GM12878 (cell line): ENCODE measurements at places on chromosomes 5 and 9. TPM values are rescaled to one million over a fixed set of nuclear protein-coding genes. Genes with fewer than 3 reads are reported as not detected.

Gene CDH10
- total RNA-seq = not detected in 2 replicates

GRCh38 chr5:26003966-26004365 is 1034.4 kb downstream of the CDH9 start:
- no peak for DNase-seq

DNA sequence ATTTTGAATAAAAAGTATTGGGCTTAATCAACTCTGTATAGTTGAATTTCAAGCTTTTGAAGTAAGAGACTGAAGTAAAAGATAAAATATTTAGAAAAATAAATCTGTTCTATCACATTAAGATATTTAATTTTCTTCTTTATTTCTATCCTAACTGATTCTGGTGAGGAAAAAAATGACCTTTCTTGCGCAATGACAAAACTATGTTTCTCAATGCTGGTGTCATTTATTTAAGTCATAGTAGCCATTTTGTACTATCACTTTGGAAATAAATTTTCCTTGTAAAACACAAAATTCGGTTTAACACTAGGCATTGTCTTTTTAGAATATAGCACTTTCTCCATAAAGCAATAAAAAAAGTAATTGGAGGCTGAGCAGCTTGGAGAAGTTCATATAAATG is 728.0 kb downstream of the CDH9 start:
- no peak for DNase-seq

GRCh38 chr5:64462391-64462790 is 43.4 kb upstream of the RGS7BP start:
- no peak for DNase-seq

DNA sequence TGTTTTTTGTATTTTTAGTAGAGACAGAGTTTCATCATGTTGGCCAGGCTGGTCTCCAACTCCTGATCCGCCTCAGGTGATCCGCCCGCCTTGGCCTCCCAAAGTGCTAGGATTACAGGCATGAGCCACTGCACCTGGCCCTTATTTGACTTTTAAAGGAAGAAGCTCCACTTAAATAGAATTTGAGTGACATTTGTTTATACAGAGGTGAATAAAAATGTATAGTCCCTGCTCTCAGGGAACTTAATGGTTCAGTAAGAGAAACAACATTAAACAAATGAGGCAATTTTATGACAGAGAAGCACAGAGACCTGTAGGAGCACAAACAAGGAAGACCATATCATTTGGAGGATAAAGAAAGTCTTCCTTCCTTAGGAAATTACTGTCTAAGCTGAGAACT is 65.7 kb downstream of the C9orf152 start:
- DNase-seq = no peak
